Large intestine (tissue), 12 donors: ENCODE measurements at places on chromosomes 4 and X.

GRCh38 chr4:38034986-38035882 is 75.0 kb downstream of the PTTG2 start:
- no peaks in the 10 kb centered on the region for H3K27me3 ChIP-seq
- DNase-seq: no peak
- no peaks in the 10 kb centered on the region for H3K4me1 ChIP-seq
- peaks cover 43% of the 10 kb centered on the region for H3K36me3 ChIP-seq
- no peak overlapping the region for H3K27ac ChIP-seq

DNA sequence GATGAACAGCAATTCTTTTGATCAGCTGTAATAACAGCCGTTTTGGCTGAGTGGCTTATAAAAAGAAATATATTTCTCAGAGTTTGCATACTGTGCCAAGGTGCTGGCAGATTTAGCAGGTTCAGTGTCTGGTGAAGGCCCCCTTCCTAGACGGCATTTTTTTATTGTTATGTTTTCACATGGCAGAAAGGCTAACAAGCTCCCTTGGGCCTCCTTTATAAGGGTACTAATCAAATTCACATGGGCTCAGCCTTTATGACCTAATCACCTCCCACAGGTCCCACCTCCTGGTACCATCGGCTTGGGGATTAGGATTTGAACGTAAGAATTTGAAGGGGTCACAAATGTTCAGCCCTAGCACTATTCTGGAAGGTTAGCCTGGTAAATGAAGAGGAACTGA is 431.9 kb downstream of the SPOCK3 start:
- no peak for DNase-seq
- no peak overlapping the region for H3K4me3 ChIP-seq
- H3K36me3 ChIP-seq: no peaks in the 10 kb centered on the region
- H3K27me3 ChIP-seq: no peaks in the 10 kb centered on the region
- H3K4me1 ChIP-seq: no peaks in the 10 kb centered on the region

- no peaks in the 10 kb centered on the region for H3K27me3 ChIP-seq
- H3K36me3 ChIP-seq: no peaks in the 10 kb centered on the region
These were observed 944.7 kb upstream of the NDST4 start for GRCh38 chr4:116058129-116058528.

DNA sequence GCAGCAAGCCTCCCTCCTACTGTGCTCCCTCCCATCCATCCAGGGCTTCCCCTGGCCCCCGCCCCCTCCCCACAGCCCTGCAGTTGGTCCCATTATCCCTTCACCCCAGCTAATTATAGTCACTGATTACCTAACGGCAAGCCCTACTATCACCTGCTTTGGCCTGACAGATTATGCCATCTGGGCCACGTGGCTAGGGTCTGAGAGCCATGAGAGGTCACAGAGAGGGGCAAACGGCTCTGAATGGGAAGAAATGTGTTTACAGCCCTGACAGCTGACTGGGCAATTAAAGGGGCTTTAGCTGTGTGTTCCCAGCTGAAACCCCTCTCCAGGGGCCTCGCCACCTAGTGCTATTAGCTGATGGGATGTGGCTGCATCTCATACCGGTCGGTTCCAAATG is 134.4 kb upstream of the CPEB2 start:
- no peak overlapping the region for H3K27ac ChIP-seq
- no peaks in the 10 kb centered on the region for H3K36me3 ChIP-seq

DNA sequence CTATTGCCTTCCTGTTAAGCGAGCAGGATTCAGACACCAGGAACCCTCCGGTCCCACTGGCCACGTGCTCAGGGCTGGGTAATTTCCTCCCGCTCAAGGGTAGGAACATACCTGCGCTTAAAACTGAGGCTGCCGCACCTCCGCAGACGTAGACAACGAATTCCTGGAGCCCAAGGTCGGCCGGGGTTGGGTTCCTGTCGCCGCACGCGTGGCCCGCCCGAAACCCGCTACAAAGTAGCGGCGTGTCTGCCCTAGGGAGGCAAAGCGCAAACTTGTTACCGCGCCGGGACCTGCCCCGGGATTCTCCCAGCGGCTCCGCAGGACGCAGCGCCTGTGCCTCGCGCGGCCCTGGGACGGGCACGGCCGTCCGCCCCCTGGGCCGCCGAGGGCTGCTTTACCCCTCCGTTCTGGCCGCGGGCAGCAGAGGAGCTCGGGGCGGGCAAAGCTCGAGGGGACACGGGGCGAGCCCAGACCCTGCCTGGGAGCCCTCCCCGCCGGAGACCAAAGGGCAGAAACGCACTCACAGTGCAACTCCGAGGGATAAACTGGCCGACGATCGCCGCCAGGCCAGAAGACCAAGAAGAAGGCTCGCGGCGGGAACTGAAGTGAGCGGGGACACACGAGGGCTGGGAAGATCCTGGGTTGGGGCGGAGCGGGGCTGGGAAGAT is at the start of gene ERVMER34-1:
Gene ERVMER34-1, minus strand, starts transcription at position 607 of the 668 bp plus-strand sequence. CDS start 5,905 bp downstream, outside the sequence.
- H3K27ac ChIP-seq: no peak within 1 kb of the TSS
- H3K4me1 ChIP-seq: peaks cover 8% of the 10 kb centered on the region
- peak within 1 kb of the TSS; percentile 45 for H3K4me3 ChIP-seq
- peak; percentile 5 for DNase-seq
- peaks cover 17% of the 10 kb centered on the region for H3K27me3 ChIP-seq

DNA sequence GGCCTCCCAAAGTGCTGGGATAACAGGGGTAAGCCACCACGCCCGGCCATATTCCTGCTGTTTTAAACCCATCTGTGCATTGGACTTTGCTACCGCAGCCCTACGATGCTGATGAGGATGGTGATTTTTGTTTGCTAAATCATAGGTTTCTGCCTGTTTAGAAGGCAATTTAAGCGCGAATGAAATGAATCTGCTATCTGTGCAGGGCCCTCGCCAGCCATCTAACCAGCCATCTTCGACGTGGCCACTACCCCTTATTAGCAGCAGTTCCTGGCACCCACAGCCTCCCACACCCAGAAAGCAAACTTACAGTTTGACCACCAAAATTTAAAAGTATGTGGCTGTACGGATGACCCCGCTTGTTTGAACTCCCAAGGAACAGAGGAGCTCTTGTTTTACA is 178.5 kb downstream of the SHOX start:
- no peak overlapping the region for H3K4me3 ChIP-seq
- no peaks in the 10 kb centered on the region for H3K27me3 ChIP-seq
- no peaks in the 10 kb centered on the region for H3K36me3 ChIP-seq
- no peaks in the 10 kb centered on the region for H3K4me1 ChIP-seq
- H3K27ac ChIP-seq: no peak overlapping the region

DNA sequence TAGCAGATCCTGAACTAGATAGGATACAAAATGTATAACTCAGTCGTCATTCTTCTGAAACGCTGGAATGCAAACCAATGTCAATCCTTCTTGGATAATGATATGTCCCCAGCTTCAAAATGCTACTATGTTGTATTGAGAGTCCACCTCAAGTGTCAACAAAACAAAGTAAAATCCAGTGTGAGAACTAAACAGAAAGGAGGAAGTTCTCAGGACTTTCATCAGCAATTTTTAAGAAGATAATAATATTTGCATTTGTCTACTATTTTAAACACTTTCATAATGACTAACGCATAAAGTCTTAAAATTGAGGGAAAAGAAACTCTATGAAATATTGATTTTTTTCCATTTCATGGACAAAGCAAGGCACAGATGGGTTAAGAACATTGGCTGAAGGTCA is 36.3 kb downstream of the SOD3 start:
- no peaks in the 10 kb centered on the region for H3K4me1 ChIP-seq
- no peaks in the 10 kb centered on the region for H3K27me3 ChIP-seq
- DNase-seq: no peak
- H3K36me3 ChIP-seq: peaks cover 22% of the 10 kb centered on the region
